ENCODE measurements at places on chromosomes 2 and 18.

DNA sequence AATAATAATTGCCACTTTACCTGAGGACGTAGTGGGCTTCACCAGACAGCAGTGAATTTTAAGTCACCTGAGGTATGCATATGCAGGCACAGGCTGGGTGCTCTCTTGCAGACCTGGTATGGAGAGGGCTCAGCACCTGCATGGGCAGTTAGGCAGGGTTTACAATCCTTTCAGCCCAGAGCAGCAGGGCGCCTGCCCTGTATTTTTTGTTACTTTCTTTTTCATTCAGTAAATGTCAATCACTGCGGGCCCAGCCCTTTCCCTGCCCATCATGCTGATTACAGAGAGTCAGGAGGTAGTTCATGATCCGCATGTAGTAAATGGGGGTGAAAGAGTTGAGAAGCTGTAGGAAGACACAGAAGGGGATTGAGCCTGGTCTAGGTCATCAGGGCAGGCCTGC is 147.0 kb upstream of the ALPP start:
- DNase-seq = no peak

DNA sequence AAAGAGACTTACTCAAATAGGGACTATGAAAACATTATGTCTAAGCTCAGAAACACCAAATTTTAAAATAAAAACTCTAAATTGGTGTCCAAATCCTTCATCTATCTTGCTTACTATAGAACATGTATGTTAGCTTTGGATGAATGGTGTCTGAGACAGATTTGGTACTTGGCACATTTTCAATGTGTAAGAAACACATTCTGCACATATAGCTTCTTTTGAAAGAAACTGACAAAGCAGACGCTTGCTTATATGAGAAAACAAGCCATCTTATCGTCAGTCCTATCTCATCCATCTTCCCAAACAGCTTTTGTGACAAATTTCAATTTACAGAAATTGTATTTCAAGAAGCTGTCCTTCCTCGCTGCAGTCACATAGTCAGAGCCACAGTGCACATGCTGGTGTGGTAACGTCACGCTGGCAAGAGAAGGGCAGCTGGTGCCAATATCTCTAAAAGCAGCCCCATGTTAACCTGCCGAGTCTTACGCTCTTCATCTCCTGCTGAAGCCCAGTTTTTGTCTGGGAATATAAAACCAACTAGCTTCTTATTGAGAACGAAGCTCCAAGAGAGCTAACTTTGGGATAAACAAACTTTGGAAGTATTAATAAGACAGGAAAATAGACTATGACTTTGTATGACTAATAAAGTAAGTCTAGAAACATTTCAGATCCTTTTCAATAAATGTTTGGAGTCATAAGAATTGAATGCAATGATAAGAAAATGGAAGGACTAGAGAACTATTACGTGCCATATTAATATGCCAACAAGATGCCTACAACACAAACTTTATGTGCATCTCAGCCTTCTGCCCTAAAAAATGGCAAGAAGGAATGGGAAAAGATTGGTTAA is 74.9 kb upstream of the TFCP2L1 start:
- DNase-seq = no peak

DNA sequence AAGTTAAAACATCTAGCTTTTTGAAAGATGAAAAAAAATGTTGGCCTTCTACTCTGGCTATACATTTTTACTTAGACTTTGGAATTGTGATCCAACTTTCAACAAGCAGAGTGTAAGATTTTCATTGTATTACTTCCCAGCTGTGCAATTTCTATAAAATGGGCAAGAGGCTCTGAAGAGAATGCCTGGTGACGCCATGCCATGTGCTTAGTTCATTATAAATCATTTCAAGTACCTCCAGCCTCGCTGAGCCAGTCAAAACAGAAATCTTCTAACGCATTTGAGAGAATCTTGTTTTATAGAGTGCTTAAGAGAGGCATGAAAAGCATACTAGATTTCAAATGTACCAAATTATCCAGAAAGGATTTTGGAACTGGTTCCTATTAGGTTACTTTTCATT is 10.1 kb upstream of the STK17B start:
- no peak for DNase-seq

- no peak for DNase-seq
These were observed 163.3 kb upstream of the NABP1 start for GRCh38 chr2:191514613-191515012.

DNA sequence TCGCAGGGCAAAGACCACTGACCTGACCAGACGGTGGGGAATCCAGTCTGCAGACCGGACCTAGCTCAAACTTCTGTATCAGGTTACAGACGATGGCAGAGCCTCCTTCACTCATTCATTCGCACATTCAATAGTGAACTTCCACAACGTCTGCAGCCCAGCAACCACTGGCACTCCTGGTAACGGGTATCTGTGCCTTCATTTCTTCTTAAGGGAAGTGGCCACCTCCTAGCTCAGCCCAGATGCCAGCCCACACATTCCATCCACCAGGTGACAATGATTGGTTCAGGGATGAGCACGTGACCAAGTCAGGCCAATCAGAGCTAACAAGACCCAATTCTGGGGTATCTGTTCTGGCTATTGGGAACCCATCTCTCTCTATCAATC is 15.9 kb upstream of the ARMC9 start:
- no peak for DNase-seq

DNA sequence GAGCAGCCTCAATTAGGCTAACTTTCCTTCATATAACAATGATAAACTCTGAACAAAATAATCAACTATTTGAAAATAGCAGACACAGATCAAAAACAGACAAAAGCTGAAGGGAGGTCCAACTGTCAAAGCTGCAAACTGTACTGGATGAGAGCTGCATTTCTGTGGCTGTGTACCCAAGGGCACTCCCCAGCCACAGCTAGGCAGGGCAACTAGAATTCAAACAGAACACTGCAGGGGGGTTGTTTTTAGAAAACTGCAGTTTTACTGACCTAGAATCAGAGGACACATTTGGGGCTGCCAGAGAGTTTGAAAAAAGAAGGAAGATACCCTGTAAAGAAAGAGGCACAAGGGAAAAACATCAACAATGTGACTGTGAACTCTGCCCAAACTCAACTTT is 56.8 kb downstream of the SMAD2 start:
- no peak for DNase-seq
